Fibroblast of skin of scalp (primary cell): ENCODE measurements at places on chromosomes 6 and 20.
A peak's percentile ranks its signal among the peaks of the same experiment; 100 is the strongest.

DNA sequence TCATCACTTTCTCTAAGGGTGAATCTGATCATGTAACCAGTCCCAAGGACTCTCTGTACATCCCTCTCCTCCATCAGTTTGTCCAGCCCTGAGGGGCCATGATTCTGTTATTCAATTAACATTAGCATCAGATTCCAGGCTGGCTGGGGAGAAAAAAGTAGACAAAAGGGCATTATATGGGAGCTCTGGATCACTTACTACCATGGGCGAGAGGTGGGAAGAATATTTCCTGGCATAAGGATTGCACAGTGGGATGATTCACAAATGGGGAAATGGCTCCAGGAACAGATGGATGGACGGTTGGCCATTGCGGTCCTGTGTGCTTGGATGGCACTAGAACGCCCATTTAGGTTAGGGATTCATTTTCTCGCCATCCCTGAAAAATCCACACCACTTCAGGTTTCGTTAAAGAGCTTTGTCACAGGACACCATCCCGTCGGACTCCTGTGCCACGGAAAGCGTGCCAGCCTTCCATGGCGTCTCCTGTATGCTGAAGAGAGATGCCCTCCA, 112.6 kb downstream of the THBS2 start:
- no peak for DNase-seq

DNA sequence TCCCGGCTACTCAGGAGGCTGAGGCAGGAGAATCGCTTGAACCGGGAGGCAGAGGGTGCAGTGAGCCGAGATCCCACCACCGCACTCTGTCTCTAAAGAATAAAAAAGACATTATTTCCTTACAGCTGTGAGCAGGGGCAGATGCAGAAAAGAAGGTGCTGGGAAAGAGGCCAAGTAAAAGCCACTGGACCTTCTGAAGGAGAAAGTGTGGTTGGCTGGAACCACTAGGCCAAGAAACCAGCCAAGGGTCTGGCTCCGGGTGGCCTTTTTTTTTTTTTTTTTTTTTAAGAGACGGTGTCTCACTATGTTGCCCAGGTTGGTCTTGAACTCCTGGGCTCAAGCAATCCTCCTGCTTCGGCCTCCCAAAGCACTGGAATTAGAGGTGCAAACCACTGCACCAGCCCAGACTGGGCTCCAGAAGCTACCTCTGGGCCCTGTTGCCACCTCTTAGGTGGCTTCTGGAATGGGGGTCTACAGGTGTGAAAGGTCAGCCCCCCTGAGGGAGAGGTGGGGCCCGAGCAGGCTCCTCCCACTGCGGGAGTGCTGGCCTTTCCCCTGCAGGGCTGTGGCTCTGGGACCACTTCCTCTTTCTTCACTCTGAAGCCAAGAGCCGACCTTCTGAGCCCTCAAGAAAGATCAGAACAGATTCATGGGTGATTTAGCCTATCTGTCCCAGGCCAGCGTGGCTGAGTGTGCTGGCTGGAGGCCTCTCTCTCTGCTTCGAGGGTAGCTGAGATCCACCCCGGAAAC, at the start of gene FGD2:
FGD2 (plus strand) TSS at position 595 of the 750 bp plus-strand sequence. CDS start 163 bp downstream, outside the sequence.
- no peak for DNase-seq

DNA sequence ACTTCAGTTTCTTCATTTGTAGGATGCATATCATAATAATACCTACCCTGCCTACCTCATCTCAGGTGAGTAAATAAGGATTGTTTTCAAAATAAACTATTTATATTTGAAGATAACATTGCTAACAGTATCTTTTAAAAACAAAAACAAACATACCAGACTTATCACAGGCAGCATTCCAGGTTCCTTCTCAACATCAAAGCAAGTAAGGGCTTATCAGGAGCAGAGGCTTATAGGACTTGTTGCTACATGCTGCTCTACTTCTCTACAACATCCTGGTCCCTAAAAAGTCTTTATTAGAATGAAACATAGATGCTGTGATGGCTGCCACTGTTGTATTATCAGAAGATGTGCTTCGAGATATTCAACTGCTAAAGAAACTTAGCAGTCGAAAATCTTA, 149.2 kb upstream of the PRDM1 start:
- DNase-seq, result no peak

DNA sequence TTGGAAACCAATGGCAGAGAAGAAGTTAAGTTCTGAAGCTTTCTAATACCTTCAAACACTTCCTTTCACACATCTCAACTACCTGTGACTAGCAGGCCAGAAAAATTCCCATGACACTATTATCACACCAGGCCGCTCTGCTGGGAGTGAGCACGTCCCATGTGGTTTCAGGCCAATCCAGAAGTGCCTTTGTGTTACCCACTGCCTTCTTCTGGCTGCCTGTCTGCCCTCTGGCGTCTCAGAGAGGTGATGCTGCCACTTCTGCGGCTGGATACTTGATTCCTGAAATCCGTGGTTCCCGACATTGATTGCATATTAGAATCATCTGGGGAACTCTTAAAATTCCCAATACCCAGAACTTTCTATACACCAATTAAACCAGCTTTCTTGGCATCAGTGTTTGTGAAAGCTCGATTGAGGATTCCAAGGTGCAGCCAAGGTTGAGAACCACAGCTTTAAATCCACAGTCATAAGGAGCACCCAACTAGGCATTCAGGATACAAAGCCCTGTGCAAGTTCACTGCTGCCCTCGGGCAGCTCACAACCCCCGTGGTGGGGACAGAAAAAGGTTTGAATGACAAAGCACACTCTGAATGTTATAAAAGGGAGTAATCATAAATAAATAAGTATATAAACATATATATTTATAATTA, 65.6 kb downstream of the STMND1 start:
- DNase-seq, result peak; percentile 56

- no peak for DNase-seq
Measured at GRCh38 chr6:31214516-31214915, 44.0 kb upstream of the POU5F1 start.

DNA sequence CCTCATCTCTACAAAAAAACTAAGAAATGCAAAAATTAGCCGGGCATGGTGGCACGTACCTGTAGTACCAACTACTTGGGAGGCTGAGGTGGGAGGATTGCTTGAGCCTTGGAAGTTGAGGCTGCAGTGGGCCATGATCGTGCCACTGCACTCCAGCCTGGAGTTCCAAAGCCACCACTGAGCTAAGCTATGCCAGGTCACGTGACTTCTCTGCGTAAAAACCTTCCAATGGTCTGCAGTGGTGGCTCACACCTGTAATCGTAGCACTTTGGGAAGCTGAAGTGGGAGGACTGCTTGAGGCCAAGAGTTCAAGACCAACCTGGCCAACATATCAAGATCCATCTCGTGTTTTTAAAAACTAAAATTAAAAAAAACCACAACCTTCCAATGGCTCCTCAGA, 1.7 kb downstream of the SF3B5 start:
- no peak for DNase-seq

GRCh38 chr6:12049165-12049564, 37.1 kb downstream of the HIVEP1 start:
- DNase-seq, result no peak

GRCh38 chr6:94955156-94955555, 622.2 kb upstream of the MANEA start:
- no peak for DNase-seq

GRCh38 chr6:52612336-52613054, 35.6 kb upstream of the TRAM2 start:
- DNase-seq, result no peak

GRCh38 chr6:54706844-54707605, 139.5 kb upstream of the FAM83B start:
- no peak for DNase-seq

- no peak for DNase-seq
Measured at GRCh38 chr6:90202156-90202555, 94.5 kb downstream of the BACH2 start.

DNA sequence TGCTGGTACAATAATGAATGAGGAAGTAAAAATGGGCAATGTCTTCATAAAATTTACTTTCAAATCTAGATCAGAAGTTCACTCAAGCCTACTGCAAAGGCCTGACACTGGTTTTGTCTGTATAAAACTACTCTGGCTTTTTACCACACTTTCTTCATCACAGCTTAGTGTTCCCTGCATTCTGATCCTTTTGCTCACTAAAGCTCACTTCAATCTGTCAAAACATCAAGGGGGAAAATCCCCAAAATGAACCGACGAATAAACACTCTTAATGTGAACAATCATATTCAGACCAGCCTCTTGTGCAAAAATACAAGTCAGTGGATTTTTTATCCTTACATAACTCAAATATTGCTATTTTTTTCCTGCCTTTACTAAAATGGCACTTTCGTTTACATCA, 98.5 kb downstream of the PRDM1 start:
- DNase-seq, result no peak

DNA sequence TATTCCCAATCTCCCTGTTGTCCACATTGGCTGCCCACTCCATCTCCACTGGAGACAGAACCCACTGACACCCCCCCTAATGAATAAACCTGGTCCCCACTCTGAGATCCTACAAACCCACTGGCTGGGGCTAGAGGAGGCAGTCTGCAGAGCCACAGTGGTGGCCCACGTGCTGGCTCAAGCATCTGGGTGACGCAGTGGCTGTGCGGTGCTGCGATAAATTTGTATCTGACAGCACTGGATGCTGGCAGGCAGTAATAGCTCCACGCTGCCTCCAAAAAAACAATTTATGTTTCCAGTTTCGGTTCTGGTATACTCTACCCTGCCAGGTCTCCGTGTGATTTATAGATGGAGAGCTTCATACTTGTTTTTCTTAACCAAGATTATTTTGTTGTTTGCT, 87.1 kb upstream of the SYNDIG1 start:
- DNase-seq, result no peak

DNA sequence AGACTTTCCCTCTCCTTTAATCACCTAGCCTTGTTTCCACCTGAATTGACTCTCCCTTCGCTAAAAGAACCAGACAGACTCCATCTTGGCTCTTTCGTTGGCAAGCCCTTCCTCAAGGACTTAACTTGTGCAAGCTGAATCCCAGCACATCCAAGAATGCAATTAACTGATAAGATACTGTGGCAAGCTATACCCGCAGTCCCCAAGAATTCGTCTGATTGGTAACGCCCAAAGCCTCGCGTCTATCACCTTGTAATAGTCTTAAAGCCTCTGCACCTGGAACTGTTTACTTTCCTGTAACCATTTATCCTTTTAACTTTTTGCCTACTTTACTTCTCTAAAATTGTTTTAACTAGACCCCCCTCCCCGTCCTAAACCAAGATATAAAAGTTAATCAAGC, 15.6 kb upstream of the MYCT1 start:
- DNase-seq, result no peak

GRCh38 chr6:37987018-37987417, 167.5 kb downstream of the ZFAND3 start:
- peak; percentile 78 for DNase-seq

DNA sequence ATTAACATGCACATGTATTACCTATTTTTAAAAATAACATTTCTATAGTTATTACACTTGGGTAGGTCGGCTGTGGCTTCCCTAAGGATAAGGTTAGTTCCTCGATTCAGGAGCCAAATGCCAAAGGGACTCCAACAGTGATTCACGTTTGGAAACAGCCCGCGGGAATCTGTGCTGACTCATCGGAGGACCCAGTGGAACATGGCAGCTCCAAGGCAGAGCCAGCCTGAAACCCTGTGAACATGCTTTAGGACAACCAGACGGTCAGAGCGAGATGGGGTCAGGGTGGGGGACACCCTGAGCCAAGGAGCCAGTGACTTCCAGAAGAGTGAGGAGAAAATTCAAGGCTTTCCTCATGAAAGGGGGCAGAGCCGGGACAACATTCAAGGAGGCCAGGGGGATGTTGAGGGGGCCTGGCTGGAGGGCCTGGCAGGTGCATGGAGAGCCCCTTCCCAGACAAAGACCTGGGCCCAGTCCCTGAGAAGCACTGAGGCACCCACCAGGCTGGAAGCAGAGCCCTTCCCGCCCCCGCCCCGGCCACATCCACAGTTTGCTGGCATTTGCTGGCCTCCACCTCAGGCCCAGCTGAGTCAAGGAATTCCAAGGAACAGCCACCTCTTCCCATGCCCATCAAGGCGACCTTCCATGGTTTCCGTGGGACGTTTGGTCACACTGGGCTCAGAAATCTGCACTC, 133.2 kb downstream of the SNX5 start:
- peak; percentile 89 for DNase-seq

- DNase-seq, result no peak
Measured at GRCh38 chr20:37011147-37011546, 59.6 kb upstream of the SAMHD1 start.

DNA sequence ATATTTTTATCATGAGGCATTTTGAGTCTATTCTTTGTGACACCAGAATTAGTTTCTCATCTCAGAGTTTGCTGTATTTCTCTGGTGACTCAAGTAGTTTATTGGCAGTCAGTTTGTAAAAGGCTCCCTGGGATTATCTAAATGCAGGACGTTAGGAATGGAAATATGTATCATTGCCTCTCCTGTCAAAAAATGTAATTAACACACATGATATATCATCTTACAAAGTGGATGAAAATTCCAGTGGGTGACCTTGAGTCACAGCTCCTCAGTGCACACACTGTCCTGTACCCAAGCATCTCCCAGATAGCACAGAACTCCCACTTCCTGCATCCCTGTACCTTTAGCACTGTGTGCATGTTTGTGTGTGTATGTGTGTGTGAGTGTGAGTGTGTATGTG, 258.6 kb downstream of the LAMA2 start:
- DNase-seq, result peak; percentile 5

- no peak for DNase-seq
Measured at GRCh38 chr6:55011034-55011433, 163.3 kb upstream of the HCRTR2 start.
